ENCODE measurements at places on chromosomes 3 and 15. TPM values are rescaled to one million over a fixed set of nuclear protein-coding genes. Genes with fewer than 3 reads are reported as not detected.

DNA sequence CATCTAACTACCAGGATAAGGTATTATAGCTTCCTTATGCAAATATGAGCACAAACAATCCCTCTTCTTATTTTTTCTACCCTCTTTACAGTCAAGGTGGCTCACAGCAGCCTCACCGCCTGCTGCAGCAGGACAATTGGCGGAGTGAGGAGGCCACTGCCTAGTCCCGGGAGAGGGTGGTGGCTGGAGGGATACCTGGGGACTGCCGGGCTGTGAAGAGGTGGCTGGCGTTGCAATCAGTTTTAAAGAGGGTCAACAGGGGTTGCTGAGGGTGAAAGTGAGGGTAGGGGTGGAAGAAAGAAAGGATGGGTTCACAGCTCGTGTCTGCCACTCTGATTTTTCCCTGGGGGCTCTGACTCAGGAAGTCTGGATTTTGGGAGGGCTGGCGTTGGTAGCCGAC, 105.1 kb upstream of the SLC6A6 start:
- no peak overlapping the region for H3K4me3 ChIP-seq
- H3K27ac ChIP-seq, result no peak overlapping the region
- H3K4me1 ChIP-seq, result peaks cover 13% of the 10 kb centered on the region
- no peaks in the 10 kb centered on the region for H3K36me3 ChIP-seq
- DNase-seq, result no peak
- H3K27me3 ChIP-seq, result peaks cover 7% of the 10 kb centered on the region

DNA sequence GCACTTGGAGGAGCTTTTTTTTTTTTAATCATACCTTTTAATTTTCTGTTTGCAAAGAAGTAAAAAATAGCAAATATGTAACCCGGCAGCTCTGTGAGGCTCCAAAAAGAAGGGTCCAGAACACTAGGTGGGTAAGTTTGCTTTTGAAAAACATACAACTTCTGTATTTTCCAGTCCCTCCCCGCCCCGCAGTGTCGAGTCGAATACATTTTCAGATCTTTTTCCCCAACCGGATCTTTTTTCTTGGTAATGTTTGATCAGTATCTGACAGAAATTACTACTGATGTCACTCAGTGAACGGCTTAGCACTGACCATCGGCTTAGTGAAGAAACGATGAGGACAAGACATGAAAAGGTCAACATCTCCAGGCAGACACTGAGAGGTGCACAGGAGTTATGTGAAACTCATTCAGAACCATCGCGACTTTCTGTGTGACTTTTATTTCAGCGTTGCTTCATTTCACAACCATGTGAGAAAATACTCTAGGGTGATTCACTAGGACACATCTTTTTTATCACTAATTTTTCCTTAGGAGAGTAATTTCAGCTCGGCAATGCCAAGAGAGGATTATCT, 11.0 kb downstream of the ISL2 start:
- no peak overlapping the region for H3K27ac ChIP-seq
- peaks cover 25% of the 10 kb centered on the region for H3K4me1 ChIP-seq
- DNase-seq, result no peak
- peaks cover 23% of the 10 kb centered on the region for H3K36me3 ChIP-seq
- H3K27me3 ChIP-seq, result peaks cover 40% of the 10 kb centered on the region

DNA sequence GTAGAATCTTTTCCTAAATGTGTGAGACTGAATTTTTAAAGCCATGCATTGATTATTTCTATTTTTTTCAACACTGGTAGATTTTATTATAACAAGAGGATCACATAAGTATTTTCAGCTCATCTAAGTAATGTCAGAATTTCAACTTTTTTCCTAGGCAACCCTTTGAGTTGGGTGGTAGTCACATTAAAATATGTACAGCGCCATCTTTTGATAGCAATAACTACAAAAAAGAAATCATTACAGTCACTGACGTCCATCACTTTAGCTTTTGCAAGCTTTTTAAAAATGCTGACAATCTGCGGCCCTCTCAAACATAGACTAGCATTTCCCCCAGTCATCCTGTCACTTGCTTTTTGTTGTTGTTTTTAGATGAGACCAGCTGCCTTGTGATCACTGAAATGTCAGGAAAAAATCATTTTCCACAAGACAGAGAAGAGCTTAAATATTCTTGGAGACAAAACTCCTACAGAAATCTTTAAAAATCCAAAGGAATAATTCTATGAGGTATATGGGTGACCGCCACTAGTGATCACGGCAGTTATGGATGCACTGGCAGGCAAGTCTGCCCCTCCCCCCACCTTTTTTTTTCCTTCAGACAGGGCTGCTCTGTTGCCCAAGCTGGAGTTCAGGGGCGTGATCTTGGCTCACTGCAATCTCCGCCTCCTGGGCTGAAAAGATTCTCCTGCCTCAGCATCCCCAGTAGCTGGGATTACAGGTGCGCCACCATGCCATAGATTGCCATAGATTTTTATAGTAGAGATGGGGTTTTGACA, 384.0 kb upstream of the KCNMB2 start:
- H3K4me3 ChIP-seq, result no peak overlapping the region
- no peak for DNase-seq
- H3K4me1 ChIP-seq, result peaks cover 8% of the 10 kb centered on the region
- no peak overlapping the region for H3K27ac ChIP-seq

DNA sequence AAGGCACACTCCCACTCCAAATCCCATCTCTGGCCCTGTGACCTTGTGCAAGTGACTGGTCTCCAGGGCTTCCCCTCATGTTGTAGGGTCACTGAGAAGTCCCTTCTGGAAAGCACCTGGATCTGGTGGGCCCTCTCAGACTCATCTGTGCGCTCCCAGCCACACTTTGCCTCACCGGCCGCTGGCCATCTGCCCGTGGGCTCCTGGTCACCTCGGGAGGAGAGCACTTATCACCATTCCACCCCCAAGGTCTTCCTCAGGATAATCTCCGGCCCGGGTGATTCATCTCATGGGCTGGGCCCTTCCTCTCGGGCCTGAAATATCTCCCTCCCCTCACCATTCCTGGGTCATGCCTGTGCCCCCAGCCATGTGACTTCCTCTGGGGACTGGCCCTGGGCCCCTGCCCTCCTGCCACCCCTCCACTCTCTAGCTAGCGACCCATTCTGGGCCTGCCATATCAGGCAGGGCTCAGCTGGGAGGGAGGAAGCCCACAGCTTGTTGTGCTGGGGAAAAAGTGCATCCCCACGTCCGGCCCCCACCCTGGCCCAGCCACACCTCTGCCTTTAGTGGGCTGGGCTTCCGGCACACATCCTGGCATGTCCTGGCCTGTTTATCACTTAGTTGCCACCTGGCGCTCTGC, 10.6 kb upstream of the WNT7A start:
- H3K4me1 ChIP-seq, result peaks cover 31% of the 10 kb centered on the region
- DNase-seq, result no peak
- H3K4me3 ChIP-seq, result peak overlapping the region; percentile 82
- H3K36me3 ChIP-seq, result no peaks in the 10 kb centered on the region
- no peaks in the 10 kb centered on the region for H3K27me3 ChIP-seq

- H3K4me1 ChIP-seq, result no peaks in the 10 kb centered on the region
- H3K36me3 ChIP-seq, result no peaks in the 10 kb centered on the region
- peak; percentile 45 for DNase-seq
- no peak overlapping the region for H3K4me3 ChIP-seq
- H3K27ac ChIP-seq, result no peak overlapping the region
These were observed 9.8 kb upstream of the SLC9C1 start for GRCh38 chr3:112303764-112304325.

- H3K4me1 ChIP-seq, result no peaks in the 10 kb centered on the region
- no peak overlapping the region for H3K4me3 ChIP-seq
- no peaks in the 10 kb centered on the region for H3K36me3 ChIP-seq
- H3K27ac ChIP-seq, result no peak overlapping the region
These were observed 31.5 kb upstream of the VEPH1 start for GRCh38 chr3:157534725-157535161.

- H3K36me3 ChIP-seq, result peaks cover 13% of the 10 kb centered on the region
- H3K4me1 ChIP-seq, result peaks cover 7% of the 10 kb centered on the region
- H3K4me3 ChIP-seq, result no peak overlapping the region
These were observed 57.1 kb downstream of the CALML4 start for GRCh38 chr15:68148039-68148438.

GRCh38 chr3:56928379-56929068, 126.8 kb upstream of the ARHGEF3 start:
- H3K4me1 ChIP-seq, result peaks cover 71% of the 10 kb centered on the region
- H3K36me3 ChIP-seq, result peaks cover 4% of the 10 kb centered on the region
- peak overlapping the region; percentile 94 for H3K27ac ChIP-seq
- peak overlapping the region; percentile 65 for H3K4me3 ChIP-seq

GRCh38 chr3:58422756-58423325, 10.8 kb downstream of the PDHB start:
- no peaks in the 10 kb centered on the region for H3K27me3 ChIP-seq
- peaks cover 4% of the 10 kb centered on the region for H3K36me3 ChIP-seq
- DNase-seq, result no peak

SLCO3A1 gene
- total RNA-seq, result 12.4 TPM

GRCh38 chr15:97084650-97085049, 754.1 kb downstream of the NR2F2 start:
- peaks cover 4% of the 10 kb centered on the region for H3K27me3 ChIP-seq
- no peak overlapping the region for H3K27ac ChIP-seq
- H3K4me1 ChIP-seq, result no peaks in the 10 kb centered on the region
- no peak for DNase-seq
- no peak overlapping the region for H3K4me3 ChIP-seq

CHRFAM7A gene
- total RNA-seq, result not detected

DNA sequence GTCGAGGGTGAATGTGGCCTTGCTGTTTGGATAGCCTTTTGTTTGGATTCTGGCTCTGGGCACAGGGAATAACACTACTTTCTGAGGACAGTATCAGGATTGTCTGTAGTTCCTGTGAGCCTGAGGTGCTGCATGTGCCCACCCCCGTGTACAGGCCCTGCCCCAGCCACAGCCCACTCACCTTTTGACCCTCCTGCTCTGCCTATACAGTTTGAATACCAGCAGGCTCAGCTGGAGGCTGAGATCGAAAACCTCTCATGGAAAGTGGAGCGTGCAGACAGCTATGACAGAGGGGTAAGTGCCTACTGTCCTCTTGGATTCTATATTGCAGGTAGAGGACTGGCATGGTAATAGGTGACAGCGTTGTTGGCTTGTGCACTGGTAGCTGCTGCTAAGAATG, 7.4 kb upstream of the P4HTM start:
- H3K4me3 ChIP-seq, result no peak overlapping the region
- H3K4me1 ChIP-seq, result peaks cover 2% of the 10 kb centered on the region
- H3K36me3 ChIP-seq, result no peaks in the 10 kb centered on the region
- no peak overlapping the region for H3K27ac ChIP-seq

TGM5 gene
- not detected for total RNA-seq

CLDND1 gene
- 176 TPM for total RNA-seq

GRCh38 chr3:58419780-58420507, 13.7 kb downstream of the PDHB start:
- no peaks in the 10 kb centered on the region for H3K36me3 ChIP-seq
- DNase-seq, result no peak

GPR87 gene
- total RNA-seq, result not detected

DNA sequence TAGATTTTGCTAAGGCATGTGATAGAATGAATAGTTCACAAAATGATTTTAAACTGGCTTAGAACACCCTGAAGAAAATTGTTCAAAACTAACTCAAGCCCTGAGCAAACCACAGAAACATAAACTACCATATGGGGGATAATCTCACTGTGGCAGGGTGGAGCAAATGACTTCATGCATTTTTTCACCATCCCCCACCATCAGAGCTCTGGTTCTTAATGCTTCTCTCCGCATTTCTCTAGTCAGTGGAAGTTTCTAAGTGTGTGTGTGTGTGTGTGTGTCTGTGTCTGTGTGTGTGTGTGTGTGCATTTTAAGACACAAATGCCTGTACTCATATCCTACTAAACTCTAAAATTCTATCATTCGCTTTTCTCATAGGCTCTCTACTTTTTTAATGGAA, 107.1 kb upstream of the PHLDB2 start:
- peaks cover 5% of the 10 kb centered on the region for H3K36me3 ChIP-seq
- no peaks in the 10 kb centered on the region for H3K4me1 ChIP-seq
- no peak overlapping the region for H3K4me3 ChIP-seq
- DNase-seq, result no peak

GRCh38 chr15:91970142-91970541, 116.6 kb downstream of the SLCO3A1 start:
- peaks cover 9% of the 10 kb centered on the region for H3K4me1 ChIP-seq
- H3K4me3 ChIP-seq, result no peak overlapping the region
- no peak for DNase-seq

- H3K4me1 ChIP-seq, result no peaks in the 10 kb centered on the region
- no peak overlapping the region for H3K4me3 ChIP-seq
- no peaks in the 10 kb centered on the region for H3K27me3 ChIP-seq
- DNase-seq, result no peak
- H3K27ac ChIP-seq, result no peak overlapping the region
- peaks cover 10% of the 10 kb centered on the region for H3K36me3 ChIP-seq
These were observed 90.7 kb downstream of the IMPG2 start for GRCh38 chr3:101229681-101230080.

GRCh38 chr3:158571969-158572765, 1.2 kb downstream of the MLF1 start:
- H3K27ac ChIP-seq, result no peak overlapping the region
- DNase-seq, result no peak
- peaks cover 25% of the 10 kb centered on the region for H3K27me3 ChIP-seq
- no peak overlapping the region for H3K4me3 ChIP-seq

DNA sequence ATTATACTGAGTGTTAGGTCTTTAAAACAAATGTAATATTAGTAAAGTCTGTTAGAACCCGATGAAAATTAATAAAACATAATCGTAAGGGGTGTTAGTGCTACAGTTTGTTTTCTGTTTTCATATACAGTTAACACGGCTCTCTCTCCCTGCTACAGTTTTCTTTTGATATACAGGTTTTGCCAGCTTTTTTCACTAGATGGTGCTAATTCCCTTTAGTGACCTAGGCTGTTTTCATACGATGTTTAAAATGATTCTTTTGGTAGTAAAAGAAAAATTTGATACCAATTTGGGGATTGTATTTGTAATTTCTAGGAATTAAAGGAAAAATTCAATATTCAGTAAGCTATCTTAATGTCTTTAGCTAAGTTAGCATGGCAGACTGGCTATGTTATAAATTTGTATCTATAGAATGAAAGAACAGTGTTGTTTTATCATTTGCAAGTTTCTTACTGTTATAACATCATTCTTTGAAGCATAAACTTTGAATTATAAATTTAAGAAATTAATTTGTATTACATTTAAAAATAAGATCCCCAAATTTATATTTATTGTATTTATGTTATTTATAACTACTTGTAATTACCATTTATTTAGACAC, 11.5 kb downstream of the APH1B start:
- no peak overlapping the region for H3K4me3 ChIP-seq
- no peak overlapping the region for H3K27ac ChIP-seq
- no peak for DNase-seq

TRPM7 gene
- 62.8 TPM for total RNA-seq
